H1 (cell line): ENCODE measurements at places on chromosomes 2 and 18.

- no peaks in the 10 kb centered on the region for H3K36me3 ChIP-seq
- H3K27ac ChIP-seq, result no peak overlapping the region
- H3K4me1 ChIP-seq, result no peaks in the 10 kb centered on the region
- H3K27me3 ChIP-seq, result no peaks in the 10 kb centered on the region
- no peak overlapping the region for H3K4me3 ChIP-seq
These were observed 107.1 kb downstream of the EML6 start for GRCh38 chr2:54830546-54830945.

- no peak for DNase-seq
- no peaks in the 10 kb centered on the region for H3K36me3 ChIP-seq
- H3K27ac ChIP-seq, result no peak overlapping the region
- H3K4me3 ChIP-seq, result no peak overlapping the region
These were observed 52.4 kb downstream of the INHBB start for GRCh38 chr2:120398051-120398995.

DNA sequence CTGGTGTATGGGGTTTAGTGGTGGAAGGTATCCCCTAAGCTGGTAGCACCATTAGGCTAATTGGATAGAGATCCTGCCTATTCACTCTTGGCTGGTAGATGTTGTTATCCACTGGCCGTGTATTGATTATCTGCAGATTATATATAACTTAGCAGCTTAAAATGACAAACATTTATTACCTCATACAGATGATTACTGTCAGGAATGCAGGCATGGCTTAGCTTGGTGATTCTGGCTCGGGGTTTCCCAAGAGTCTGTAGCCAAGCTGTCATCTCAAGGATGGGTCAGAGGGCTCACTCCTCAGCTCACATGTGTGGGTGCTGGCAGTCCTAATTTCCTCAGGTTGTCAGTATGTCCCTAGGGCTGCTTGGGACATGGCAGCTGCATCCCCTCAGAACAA, 465.8 kb downstream of the PARD3B start:
- H3K27ac ChIP-seq, result no peak overlapping the region
- H3K4me3 ChIP-seq, result no peak overlapping the region
- H3K36me3 ChIP-seq, result no peaks in the 10 kb centered on the region

DNA sequence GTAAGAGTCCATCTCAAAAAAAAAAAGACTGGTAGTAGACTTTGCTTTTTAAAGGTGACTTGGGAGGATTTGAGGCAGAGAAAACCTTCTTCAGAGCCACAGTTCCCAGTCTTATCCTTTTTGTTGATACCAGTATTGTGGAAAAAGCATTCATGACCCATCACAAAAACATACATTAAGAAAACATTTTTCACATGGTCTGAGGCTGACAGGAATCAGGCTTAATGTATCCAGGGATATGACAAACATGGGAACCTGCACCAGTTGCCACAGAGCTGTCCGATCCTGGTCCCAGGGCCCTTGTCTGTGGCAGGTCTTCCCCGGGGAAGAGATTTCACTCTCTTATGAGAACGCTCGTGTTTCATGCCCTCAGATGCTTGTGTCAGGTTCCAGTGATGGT, 21.8 kb downstream of the SPTBN1 start:
- no peak for DNase-seq
- no peaks in the 10 kb centered on the region for H3K27me3 ChIP-seq
- H3K4me3 ChIP-seq, result no peak overlapping the region
- H3K4me1 ChIP-seq, result no peaks in the 10 kb centered on the region
- no peaks in the 10 kb centered on the region for H3K36me3 ChIP-seq
- no peak overlapping the region for H3K27ac ChIP-seq

DNA sequence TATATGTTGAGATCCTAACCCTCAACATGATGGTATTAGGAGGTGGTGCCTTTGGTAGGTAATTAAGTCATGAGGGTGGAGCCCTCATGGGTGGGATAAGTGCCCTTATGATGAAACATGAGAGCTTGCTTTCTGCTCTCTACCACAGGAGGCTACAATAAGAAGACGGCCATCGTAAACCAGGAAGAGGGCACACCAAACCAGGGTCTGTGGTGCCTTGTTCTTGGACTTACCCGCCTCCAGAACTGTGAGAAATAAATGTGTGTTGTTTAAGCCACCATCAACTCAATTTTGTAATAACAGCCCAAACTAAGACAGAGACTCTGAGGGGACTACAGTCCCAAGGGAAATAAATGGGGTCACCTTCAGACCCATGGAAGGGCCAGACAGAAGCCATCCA, 52.3 kb downstream of the IRS1 start:
- no peak overlapping the region for H3K4me3 ChIP-seq
- no peak for DNase-seq
- H3K27me3 ChIP-seq, result no peaks in the 10 kb centered on the region
- no peaks in the 10 kb centered on the region for H3K36me3 ChIP-seq

GRCh38 chr2:218679119-218679518, 7.2 kb downstream of the STK36 start:
- H3K27me3 ChIP-seq, result no peaks in the 10 kb centered on the region
- no peak overlapping the region for H3K4me3 ChIP-seq
- no peak for DNase-seq
- H3K36me3 ChIP-seq, result no peaks in the 10 kb centered on the region
- H3K4me1 ChIP-seq, result no peaks in the 10 kb centered on the region

DNA sequence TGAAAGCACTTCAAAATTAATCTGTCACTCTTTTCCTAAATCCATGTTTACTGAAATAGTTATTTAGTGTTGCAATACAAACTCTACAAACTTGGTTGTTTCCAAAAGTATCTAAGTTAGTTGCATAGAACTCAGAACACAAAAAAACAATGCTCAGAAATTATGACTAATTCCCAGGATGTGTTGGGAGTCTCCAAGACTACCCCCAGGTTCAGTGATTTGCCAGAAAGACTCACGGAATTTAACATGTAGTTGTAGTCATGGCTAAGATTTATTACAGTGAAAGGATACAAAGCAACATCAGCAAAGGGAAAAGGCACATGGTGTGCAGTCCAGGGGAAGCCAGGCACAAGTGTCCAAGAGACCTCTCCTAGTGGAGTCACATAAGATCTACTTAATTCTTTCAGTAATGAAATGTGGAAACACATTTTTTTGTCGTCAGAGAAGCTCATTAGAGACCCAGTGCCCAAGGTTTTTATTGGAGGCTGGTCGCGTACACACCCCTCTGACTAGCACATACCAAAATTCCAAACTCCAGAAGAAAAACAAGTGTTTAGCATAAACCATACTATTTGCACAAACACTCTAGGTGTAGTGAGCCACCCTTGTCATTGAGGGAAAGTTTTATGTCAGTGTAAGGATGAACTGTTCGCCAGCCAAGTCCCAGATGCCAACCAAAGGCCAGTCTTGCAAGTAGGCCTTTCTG, 43.3 kb upstream of the CYP20A1 start:
- H3K4me3 ChIP-seq, result no peak overlapping the region
- H3K27me3 ChIP-seq, result no peaks in the 10 kb centered on the region
- DNase-seq, result no peak
- H3K4me1 ChIP-seq, result no peaks in the 10 kb centered on the region
- no peak overlapping the region for H3K27ac ChIP-seq

DNA sequence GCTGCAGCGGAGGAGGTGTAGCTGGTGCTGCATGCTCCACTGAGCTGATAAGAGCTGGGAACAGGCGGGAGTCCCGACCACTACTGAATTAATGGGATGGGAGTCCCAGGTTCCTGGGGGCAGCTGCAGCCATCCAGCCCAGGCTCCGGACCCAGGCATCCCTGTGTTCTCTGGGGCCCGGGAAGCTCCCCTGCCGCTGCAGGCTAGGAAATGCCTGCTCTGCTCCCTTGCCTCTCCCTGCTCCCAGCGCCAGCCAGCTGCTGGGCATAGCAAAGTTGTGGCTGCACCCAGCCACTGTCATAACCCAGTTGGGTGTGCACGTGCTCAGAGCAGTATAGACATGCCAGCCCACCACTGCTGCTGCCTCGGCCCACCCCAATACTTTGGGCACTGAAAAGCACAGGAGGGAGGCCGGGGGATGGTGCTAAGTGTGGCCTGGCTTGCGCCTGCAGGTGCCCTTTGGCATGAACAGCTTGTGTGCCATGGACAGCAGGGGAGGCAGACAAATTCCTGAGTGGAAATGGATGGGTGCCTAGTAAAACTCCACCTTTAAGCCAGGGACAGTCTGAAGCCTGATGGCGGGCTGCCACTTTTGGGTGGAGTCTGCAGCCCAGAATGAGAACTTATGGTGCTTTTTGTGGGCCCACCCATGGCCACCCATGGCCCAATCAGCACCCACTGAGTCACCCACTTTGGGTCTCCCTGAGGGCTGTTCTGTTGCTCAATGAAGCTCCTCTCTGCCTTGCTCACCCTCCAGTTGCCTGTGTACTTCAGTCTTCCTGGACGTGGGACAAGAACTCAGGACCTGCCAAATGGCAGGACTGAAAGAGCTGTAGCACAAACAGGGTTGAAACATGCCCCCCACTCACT, 219.3 kb upstream of the TMEFF2 start:
- no peaks in the 10 kb centered on the region for H3K4me1 ChIP-seq
- no peaks in the 10 kb centered on the region for H3K27me3 ChIP-seq
- no peak overlapping the region for H3K27ac ChIP-seq
- no peak for DNase-seq

DNA sequence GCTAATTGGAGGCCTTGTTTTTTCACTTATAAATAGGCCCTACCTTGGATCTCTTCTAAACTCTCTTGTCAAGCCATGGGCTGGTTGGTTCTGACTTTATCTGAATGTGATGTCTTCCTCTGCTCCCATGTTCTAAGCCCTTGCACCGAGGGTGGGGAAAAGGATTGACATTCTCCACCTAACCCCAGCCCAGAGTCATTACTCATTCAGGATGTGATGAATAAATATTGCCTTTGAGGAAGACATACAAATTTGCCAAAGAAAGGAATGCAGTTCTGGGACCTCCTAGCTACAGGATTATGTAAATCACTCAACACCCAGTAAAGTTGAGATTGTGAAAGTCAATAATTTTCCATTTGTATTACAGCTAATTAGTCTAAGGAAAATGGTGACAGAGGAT, 142.1 kb upstream of the LYPD6 start:
- no peaks in the 10 kb centered on the region for H3K4me1 ChIP-seq
- H3K36me3 ChIP-seq, result no peaks in the 10 kb centered on the region
- no peak overlapping the region for H3K4me3 ChIP-seq
- DNase-seq, result no peak
- H3K27me3 ChIP-seq, result no peaks in the 10 kb centered on the region
- no peak overlapping the region for H3K27ac ChIP-seq

DNA sequence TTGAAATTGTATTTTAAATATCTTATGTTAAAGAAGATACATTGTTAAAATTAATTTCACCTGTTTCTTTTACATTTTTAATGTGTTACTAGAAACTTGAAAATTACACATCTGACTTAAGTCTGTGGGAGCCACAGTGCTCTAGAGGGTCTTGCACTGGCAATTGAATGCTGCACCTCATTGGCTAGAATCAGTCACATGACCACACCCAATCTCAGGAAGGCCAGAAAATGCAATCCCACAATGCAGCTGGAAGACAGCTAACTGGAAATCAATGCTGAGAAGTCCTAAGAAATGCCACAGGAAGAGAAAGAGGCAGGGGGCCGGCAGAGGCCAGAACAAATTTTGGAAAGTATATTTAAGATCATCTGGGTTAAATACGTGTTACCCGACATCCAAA, 189.2 kb upstream of the POU3F3 start:
- no peak overlapping the region for H3K4me3 ChIP-seq
- DNase-seq, result no peak
- H3K4me1 ChIP-seq, result no peaks in the 10 kb centered on the region
- peaks cover 2% of the 10 kb centered on the region; the same call in 1 of the 2 replicates for H3K27me3 ChIP-seq
- no peaks in the 10 kb centered on the region for H3K36me3 ChIP-seq

GRCh38 chr2:48991415-48992131, 162.7 kb downstream of the FSHR start:
- DNase-seq, result no peak
- no peak overlapping the region for H3K27ac ChIP-seq
- H3K36me3 ChIP-seq, result no peaks in the 10 kb centered on the region
- H3K27me3 ChIP-seq, result no peaks in the 10 kb centered on the region
- H3K4me1 ChIP-seq, result no peaks in the 10 kb centered on the region
- H3K4me3 ChIP-seq, result no peak overlapping the region

GRCh38 chr2:191020742-191021381, 6.9 kb upstream of the STAT1 start:
- no peaks in the 10 kb centered on the region for H3K36me3 ChIP-seq
- 0 out of 2 replicates have a peak, but pooled peaks cover 8% of the 10 kb centered on the region for H3K4me1 ChIP-seq
- no peak for DNase-seq
- H3K27me3 ChIP-seq, result no peaks in the 10 kb centered on the region
- peak overlapping the region; percentile 74 for H3K4me3 ChIP-seq
- peak overlapping the region; percentile 83; the same call in 1 of the 2 replicates for H3K27ac ChIP-seq

- no peaks in the 10 kb centered on the region for H3K27me3 ChIP-seq
- H3K27ac ChIP-seq, result no peak overlapping the region
- no peak overlapping the region for H3K4me3 ChIP-seq
- no peaks in the 10 kb centered on the region for H3K36me3 ChIP-seq
These were observed 132.1 kb upstream of the MAP3K20 start for GRCh38 chr2:172943539-172943938.

DNA sequence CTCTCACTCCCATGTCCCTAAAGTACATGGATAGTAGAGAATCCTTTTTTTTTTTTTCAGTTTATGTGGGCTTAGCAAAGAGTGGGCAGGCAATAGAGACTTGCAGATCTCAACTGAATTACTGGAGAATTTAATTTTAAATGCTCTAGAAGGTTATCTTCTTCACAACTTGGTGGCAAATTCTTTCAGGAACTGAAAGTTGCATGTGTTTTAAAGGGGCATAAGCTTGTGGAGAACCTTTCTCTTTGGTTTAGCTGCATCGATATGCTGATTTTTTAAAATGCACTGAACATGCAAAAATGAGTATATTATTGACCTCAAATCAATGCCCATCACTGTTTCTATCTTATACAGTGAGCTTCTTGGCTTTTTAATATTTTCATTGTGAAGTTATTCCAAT, 24.9 kb upstream of the GALNT3 start:
- DNase-seq, result no peak
- H3K36me3 ChIP-seq, result no peaks in the 10 kb centered on the region
- no peaks in the 10 kb centered on the region for H3K4me1 ChIP-seq
- H3K4me3 ChIP-seq, result no peak overlapping the region

DNA sequence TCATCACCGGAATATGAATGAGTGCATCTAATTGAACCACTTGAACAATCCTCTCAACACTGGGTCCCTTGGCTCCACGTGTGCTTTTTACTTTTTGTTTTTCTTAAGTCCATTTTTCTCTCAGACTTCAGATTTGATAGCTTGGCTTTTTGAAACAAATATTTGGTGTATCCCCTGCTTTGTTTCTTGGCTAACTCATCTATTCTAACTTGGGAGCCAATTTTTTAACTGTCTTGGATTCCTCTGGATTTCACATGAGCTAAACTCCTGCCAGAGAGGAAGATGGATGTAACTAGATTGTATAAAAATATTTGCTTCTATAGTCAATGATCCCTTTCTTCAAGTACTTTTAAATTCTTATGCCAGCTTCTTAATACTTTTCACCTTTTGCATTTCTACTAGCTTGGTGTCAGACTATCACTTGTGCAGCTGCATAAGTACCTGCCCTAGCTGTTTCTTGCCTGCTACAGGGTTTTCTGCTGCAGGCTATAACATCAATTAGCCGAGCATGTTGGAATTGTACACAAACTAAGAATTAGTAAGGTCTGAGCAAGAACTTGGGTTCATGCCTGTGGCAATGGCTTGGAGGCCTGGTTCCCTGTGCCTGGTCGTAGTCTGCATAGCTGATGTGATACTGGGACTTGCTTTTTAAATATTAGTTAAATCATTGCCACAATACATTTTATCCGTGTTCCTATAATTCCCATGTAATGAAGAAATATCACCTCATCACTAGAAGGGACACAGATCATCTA, 281.5 kb downstream of the EN1 start:
- H3K4me1 ChIP-seq, result no peaks in the 10 kb centered on the region
- no peak overlapping the region for H3K4me3 ChIP-seq
- DNase-seq, result no peak
